ENCODE measurements at places on chromosomes 3 and 15. TPM values are rescaled to one million over a fixed set of nuclear protein-coding genes. Genes with fewer than 3 reads are reported as not detected.

DNA sequence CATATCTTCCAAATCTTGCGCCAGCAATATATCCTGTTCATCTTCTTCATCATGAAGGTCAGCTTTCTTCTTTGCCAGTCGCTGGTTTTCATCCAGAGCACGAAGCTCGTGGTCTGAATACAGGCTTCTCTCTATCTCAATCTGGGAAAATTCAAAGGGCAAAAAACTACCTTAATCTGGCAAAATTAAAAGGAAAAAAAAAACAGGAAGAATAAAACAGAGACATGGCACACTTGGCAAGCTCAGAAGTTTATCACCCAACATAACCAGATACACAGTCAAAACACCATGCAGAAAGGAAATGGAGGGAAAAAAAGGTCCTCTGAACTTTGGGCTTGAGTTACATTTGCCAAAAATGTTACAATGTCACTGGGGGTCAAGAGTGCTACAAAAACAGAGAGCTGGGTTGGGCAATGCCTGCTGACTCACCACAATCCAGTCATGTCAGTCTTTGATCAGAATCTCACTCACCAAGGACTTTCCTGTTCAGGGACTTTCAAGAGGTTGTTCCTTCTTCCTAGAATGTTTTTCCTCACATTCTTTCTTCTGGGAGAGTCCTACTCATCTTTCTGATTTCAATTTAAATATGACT is 1.5 kb downstream of the MRPL46 start:
- DNase-seq, result peak; percentile 40

- DNase-seq, result no peak
Observed at GRCh38 chr15:97545799-97546198, 414.7 kb upstream of the ARRDC4 start.

- peak; percentile 46 for DNase-seq
Observed at GRCh38 chr3:189233225-189233858, 61.6 kb downstream of the TPRG1 start.

The RBP2 gene
- not detected for total RNA-seq

The SLC9A9 gene
- total RNA-seq, result 2.2 TPM

All from activated CD8-positive, alpha-beta T cell treated with anti-CD3 and anti-CD28 coated beads for 36 hours (primary cell).